ENCODE measurements at places on chromosomes 2 and 18. TPM values are rescaled to one million over a fixed set of nuclear protein-coding genes. Genes with fewer than 3 reads are reported as not detected.

GRCh38 chr2:83160571-83160970 lies 1298.5 kb downstream of the SUCLG1 start:
- DNase-seq = no peak

DNA sequence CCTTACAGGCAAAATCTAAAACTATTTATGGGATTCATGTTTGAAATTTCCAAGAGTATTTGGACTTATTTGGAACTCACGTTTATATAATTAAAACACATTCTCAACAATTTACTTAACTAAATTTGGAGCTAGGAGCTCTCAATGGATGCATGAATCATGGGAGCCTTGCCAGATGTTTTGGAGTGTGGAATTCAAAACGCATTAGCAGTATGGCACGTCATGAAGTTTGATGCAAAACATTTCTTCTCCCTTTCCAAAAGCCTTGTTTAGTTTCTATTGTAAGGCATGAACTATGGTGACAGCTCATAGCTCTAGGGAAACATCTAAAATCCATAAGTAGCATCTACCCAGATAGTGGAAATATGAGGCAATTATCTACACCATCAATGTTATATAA lies 701.6 kb downstream of the SATB2 start:
- DNase-seq = no peak

Gene B4GALT6
- total RNA-seq = not detected

DNA sequence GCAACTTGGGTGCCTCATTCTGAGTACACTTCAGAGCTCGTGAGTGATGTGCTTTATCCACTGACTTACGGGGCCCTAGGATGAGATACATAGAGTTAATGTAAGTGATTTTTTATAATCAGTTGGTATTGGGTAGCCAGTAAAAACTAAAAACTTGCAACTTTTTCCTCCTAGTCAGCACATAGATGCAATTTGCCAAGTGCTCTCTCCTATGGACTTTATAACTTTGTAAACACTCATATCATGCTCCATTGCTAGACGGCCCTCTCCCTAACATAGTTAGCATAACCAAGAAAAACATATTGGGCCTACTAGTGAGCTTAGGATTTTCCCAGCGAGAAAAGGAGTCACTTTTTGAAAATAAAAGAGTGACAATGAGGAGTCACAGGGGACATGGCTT lies 60.4 kb downstream of the PLB1 start:
- no peak for DNase-seq

DNA sequence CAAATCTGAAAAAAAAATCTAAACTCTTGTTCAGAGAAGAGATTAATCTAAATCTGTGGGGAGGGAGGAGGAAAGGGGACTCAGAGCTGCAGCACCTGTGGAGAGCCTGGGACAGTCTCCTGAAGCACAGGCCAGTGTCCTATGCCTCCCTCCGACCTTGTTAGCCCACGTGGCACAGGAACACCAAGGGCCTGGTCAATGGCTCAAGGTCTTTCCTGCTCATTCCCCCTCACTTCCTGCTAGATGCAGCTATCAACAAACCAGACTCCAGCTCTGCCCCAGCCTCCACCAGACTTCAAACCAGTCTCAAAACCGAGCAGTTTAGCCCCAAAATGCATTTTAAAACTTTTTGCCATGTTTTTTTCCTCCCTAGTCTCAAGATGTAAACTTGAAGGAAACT lies 20.1 kb upstream of the SULT1C3 start:
- DNase-seq = no peak

DNA sequence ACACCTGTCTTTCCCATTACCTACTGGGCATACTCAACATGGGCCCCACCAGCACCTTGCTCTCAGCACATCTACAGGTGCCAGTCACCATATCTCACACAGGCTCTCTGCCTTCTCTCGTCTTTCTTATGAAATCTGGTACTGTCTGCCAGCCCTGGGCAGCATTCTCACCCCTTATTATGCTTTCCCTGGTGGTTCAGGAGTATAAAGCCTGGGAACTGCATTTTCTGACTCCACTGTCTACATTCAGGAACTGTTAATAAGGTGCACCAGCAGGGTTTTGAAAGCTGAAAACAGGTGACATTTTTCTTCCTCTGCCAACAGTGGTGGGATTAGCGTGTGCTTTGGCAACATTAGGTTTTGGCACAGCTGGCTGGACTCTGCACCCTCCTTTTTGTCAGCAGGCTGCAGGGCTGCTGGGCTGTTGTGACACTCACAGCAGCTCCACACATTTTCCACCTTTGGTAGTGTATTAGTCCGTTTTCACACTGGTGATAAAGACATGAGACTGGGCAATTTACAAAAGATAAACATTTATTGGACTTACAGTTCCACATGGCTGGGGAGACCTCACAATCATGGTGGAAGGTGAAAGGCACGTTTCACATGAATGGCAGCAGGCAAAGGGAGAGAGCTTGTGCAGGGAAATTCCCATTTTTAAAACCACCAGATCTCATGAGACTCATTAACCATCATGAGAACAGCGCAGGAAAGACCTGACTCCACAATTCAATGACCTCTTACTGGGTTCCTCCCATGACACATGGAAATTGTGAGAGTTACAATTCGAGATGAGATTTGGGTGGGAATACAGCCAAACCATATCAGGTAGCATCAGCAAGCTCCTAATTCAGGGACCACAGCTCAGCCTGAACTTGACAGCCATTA lies 343.1 kb upstream of the LYPD1 start:
- no peak for DNase-seq

Gene VWC2L
- total RNA-seq = not detected

DNA sequence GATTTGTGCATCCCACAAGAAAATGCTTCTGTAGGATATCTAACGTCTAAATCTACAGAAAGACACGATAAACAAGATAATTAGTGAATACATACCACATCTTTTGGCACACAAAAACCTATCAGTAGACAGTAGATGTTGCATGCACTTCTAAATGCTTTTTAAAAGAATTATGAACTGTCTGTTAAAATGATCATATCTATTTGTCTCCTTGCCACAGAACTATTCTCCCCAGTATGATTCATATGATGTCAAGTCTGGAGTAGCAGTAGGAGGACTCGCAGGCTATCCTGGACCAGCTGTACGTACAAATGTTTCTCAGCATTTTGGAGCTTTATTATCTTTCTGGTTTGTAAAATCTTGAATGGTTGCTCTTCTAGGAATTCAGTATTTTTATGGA lies 12.7 kb downstream of the COL3A1 start:
- DNase-seq = no peak

DNA sequence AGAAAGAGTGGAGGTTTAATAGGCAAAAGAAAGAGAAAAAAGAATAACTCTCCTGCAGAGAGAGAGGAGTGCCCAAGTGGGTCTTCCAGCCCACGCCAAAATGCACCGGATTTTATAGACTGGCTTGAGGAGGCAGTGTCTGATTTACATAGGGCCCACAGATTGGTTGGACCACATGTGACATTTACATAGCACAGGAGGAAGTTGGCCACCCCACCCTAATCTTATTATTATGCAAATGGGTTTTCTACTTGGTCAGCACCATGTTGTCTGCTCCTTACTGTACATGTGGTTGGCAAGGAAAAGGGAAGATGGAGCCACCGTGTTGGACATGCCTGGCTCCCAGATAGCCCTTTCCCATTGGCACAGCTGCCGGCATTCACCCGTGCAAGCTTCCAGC lies 56.8 kb downstream of the SP110 start:
- no peak for DNase-seq

DNA sequence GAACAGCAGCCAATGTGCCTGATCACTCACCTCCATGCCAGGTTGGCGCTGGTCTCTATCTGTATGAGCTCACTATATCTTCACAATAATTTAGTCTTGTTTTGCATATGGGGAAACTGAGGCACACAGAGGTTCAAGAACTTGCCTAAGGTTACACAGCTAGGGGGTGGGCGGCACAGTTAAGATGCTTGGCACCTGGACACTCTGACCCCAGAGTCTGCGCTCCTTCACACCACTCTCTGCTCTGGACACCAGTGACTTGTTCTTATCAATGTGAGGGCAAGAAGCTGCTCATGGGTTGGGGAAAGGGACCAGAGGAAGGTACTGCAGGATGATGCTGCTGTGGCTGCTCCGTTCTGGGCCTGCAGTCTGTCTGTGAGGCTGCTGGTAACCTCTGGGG lies 27.1 kb downstream of the FBLN7 start:
- no peak for DNase-seq

Gene MREG
- 3.2 TPM for total RNA-seq

- DNase-seq = no peak
Measured at GRCh38 chr2:207274530-207275189, 108.9 kb upstream of the KLF7 start.

DNA sequence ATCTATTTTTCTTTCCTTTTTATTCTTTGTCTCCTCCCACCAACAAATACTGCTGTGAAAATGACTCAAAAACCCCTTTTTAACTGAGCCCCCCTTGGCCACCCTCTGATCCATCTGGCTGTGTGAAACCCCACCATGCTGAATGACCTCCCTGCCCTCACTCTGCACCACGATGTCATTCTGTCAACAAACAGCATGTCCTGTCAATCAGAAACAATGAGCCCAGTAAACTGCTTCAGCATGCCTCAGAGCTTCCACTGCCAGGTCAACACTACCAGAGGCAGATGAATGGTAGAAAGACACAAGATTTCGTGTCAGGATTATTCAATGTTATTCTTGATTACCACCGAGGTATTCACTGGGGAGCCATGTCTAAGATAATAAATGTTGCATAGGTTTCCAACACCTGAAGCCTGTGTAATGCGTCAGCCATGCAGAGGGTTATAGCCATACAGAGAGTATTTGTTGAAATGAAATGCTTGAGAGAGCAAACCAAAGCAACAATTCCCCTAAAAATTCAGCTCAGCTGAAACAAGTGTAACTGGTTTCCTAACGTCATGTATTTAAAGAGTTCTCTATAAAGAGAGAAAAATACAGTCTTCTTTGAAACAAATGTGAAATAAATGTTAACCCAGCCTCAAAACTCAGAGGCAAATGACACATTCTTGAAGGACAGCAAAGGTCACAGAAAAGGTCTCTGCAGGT lies 76.7 kb downstream of the LRP2 start:
- DNase-seq = no peak

Gene TPGS2
- total RNA-seq = 14.5 TPM

Gene SLC5A7
- not detected for total RNA-seq

Gene DNAJC5G
- not detected for total RNA-seq

DNA sequence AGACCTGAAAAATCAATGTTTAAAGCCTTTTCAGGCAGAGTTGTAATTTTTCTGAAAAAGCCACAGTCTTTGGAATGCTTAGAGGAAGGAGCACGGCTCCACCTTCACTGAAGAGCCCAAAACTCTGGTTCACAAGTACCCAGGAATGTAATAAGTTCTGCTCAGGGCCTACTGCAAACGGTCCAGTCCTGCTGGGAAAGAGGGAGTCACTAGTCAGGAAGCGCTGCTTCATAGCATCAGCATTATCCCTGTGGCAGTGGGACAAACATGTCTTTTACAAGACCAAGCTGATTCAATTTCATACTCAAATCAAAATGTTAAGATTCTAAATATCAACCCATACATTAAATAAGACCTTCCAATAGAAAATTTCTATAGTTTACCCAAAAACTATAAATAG lies 152.9 kb upstream of the PGAP1 start:
- no peak for DNase-seq

DNA sequence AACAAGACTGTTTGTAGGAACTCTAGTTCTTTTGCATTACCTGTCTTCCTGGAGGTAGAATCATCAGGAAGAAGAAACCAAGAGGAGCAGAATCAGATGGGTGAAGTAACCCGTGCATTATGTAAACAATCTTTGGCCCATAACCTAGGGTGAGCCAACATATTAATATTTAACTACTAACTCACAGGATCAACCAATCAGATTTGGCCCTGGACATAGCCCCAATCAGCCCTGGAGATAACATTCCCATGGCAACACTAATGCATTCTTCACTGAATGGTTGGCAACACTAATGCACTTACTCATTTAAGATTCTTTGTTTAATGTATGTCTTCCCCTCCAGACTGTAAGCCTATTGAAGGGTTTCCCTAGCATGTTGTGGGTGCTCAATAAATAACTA lies 72.0 kb upstream of the CTAGE1 start:
- no peak for DNase-seq

Gene LAPTM4A
- total RNA-seq = 92.4 TPM

Gene RGPD4
- total RNA-seq = 0.30 TPM

- no peak for DNase-seq
Measured at GRCh38 chr2:58669998-58670397, 428.9 kb upstream of the FANCL start.

Gene GRHL1
- total RNA-seq = 0.86 TPM

Gene CCDC148
- not detected for total RNA-seq

Gene HSPE1
- total RNA-seq = 76.7 TPM

GRCh38 chr2:573025-573424 lies 104.2 kb downstream of the TMEM18 start:
- no peak for DNase-seq

GRCh38 chr2:222561817-222562645 lies 93.9 kb downstream of the FARSB start:
- DNase-seq = no peak

GRCh38 chr2:186558512-186559276 lies 31.2 kb upstream of the ITGAV start:
- no peak for DNase-seq

DNA sequence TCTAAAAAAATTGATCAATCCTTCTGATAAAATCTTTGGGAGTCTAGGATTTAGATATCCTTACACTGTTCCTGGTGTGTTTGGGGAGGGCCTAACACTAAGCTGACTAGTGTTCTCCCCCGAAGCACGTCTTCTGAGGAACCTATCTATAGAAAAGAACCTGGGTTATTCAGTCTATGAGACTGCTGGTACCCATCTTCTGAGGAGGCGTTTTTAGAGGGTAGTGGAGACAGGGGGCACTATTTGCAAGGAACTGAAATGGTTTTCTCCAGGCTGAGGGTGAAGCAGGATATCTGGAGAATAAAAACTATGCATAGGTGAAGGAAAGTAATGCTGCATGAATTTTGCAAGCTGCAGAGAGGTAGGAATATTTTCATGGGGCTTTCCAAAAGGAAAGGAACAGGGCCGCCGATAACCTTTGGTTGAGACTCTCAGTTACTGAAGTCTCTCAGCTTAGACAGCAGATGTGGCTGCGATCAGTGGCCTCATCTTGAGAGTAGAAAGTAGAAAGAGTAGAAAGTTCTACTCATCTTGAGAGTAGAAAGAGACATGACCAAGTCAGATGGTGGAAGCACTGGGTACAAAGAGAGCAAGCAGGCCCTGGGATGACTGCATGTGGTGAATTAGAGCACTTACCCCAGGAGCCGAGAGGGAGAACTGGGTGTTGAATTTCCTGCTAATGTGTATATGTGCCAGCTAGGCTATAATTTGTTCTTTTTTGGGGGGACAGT lies 31.8 kb upstream of the KCNE4 start:
- no peak for DNase-seq

- DNase-seq = no peak
Measured at GRCh38 chr2:178331474-178332432, 119.2 kb downstream of the PRKRA start.

All from CD8-positive, alpha-beta T cell (primary cell).